A549 treated with dexamethasone at 1 μM for 4 hours (cell line): ENCODE measurements at places on chromosomes 5 and 9. TPM values are rescaled to one million over a fixed set of nuclear protein-coding genes. Genes with fewer than 3 reads are reported as not detected.

FOXI1 gene
- total RNA-seq, result not detected in 5 replicates

PDCD1LG2 gene
- 0.08 to 0.25 TPM (median 0.18 TPM) in 5 replicates for total RNA-seq

ATP10B gene
- not detected in 5 replicates for total RNA-seq

PCAT7 gene
- 0.64 to 0.97 TPM (median 0.72 TPM) in 5 replicates for total RNA-seq

ADAMTS12 gene
- 5.7 to 7.6 TPM (median 7.3 TPM) in 5 replicates for total RNA-seq

APBB3 gene
- 2.9 to 6.0 TPM (median 5.6 TPM) in 5 replicates for total RNA-seq

FGF1 gene
- 0.13 to 0.73 TPM (median 0.42 TPM) in 5 replicates for total RNA-seq

TNFSF15 gene
- 0.06 to 0.11 TPM (median 0.07 TPM) in 5 replicates for total RNA-seq

ZNF354C gene
- total RNA-seq, result 0.61 to 1.1 TPM (median 0.74 TPM) in 5 replicates

GOLM1 gene
- total RNA-seq, result 107 to 123 TPM (median 118 TPM) in 5 replicates

MYMK gene
- total RNA-seq, result not detected in 5 replicates

IFNA13 gene
- not detected in 5 replicates for total RNA-seq

KIF20A gene
- total RNA-seq, result 38.7 to 44.6 TPM (median 41.8 TPM) in 5 replicates

ANKRD34B gene
- total RNA-seq, result 0.05 to 0.14 TPM (median 0.09 TPM) in 5 replicates

CAMK2A gene
- total RNA-seq, result 0.54 to 0.85 TPM (median 0.77 TPM) in 5 replicates

SNCB gene
- total RNA-seq, result 0.95 to 1.7 TPM (median 1.3 TPM) in 5 replicates

FAM13B gene
- total RNA-seq, result 9.3 to 15.7 TPM (median 11.9 TPM) in 5 replicates

FEM1C gene
- total RNA-seq, result 6.8 to 8.7 TPM (median 7.7 TPM) in 5 replicates
